ENCODE measurements at places on chromosomes 11 and 22.

- DNase-seq: no peak
Observed at GRCh38 chr11:43810929-43811596, 69.6 kb upstream of the ALKBH3 start.

DNA sequence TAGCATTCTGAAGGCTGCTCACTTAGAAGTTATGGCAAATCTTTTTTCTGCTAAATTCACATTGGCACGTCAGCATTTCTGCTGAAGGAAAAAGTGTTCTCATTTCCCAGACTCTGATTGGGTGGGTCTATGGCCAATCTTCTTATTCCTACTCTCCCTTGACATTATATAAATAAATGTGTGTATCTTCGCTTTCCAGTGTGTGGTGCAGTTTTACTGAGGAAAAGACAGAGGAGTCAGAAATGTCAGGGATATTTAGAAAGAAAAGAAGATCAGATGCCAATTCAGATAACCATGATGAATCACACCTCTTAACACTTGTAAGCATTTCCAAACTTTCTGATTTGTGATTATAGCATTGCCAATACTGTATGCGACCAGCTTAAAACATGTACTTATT is 3.2 kb upstream of the BDNF start:
- no peak for DNase-seq

GRCh38 chr11:85717429-85717828 is 31.4 kb upstream of the CCDC89 start:
- DNase-seq: no peak

DNA sequence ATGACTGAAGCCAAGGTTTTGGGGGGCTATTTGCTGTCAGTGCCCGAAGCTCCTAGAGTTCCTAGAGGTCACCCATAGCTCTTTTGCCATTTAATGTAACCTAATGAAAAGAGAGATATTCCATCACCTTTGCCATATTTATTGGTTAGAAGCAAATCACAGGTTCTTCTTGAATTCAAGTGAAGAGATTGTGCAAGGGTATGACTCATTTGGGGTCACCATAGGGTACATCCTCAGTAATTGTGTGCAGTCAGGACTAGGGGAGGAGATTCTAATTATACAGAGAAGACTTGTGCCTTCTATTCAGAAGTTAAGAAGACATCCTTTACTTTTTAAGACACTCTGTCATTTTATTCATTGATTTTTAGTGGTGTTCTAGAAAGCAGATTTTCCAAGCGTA is 6.9 kb upstream of the PRAME start:
- no peak for DNase-seq

DNA sequence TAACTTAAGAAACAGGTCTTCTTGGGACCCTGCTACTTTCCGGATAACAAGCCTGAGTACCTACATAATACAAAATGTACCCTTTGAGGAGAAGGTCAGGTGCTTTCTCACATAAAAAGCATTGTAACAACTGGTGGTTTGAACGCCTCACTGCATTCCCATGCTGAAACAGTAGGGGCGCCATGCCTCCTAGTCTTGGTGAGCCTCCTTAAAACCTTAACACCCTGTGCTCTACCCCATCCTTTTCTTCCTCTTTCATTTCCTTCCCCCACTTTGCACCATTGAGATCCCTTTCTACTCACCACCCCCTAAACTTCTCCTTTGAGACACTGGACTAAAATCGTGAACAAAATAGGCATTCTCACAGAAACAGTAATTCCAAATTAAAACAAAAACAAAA is 729.3 kb downstream of the NTM start:
- no peak for DNase-seq

DNA sequence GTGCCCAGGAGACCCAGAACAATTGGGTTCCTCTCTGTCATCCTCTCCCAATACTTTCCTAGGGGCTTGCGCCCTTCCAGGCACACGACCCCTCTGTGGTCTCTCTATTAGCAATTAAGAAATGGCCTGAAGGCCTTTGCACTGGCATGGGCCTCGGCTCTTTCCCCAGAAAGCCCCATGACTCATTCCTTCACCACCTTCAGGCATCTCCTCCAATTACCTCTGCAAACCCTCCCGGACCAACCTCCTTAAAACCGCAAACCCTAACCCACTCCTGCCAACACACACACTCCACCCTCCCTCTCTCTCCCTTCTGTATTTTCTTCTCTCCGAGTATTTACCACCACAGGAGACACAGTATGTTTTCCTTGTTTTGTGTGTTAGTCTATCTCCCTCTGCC is 36.7 kb downstream of the LARGE1 start:
- DNase-seq: no peak

GRCh38 chr11:107493117-107493516 is 35.5 kb upstream of the CWF19L2 start:
- no peak for DNase-seq

GRCh38 chr11:133011604-133012003 is 520.7 kb downstream of the OPCML start:
- DNase-seq: no peak

- no peak for DNase-seq
Observed at GRCh38 chr11:100948936-100949335, 180.7 kb downstream of the PGR start.

DNA sequence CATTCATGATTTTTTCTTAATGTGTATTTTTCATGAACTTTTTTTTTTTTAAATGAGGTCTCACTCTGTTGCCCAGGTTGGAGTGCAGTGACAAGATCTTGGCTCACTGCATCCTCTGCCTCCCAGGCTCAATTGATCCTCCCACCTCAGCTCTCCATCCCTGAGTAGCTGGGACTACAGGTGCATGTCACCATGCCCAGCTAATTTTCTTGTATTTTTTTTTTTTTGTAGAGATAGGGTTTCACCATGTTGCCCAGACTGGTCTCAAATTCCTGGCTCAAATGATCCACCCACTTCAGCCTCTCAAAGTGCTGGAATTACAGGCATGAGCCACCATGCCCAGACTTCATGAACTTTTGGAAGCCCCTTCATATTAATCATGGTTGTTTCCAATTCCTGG is 49.7 kb downstream of the ADAMTS15 start:
- no peak for DNase-seq

DNA sequence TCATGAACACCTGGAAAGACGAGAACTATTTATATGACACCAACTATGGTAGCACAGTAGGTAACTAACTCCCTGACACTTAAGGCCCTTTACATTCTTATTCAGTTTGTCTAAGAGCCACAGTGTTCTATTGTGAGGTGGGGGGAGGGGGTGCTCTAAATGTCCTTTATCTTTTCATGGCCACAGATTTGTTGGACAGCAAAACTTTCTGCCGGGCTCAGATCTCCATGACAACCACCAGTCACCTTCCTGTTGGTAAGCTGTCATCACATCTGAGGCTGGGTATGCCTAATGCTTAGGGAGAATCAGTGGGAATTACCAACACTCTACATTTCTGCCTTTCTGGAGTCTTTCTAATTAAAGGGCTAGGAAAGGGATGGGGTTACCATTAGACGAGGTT is 30.7 kb downstream of the EHF start:
- no peak for DNase-seq
